ENCODE measurements at places on chromosomes 16 and 17. TPM values are rescaled to one million over a fixed set of nuclear protein-coding genes. Genes with fewer than 3 reads are reported as not detected.

The TRAF7 gene
- total RNA-seq = 57.4 TPM

The CACNA1G gene
- total RNA-seq = not detected

The KLHDC4 gene
- total RNA-seq = 78.1 TPM

The TMEM98 gene
- total RNA-seq = not detected

The STAT5B gene
- total RNA-seq = 172 TPM

The ARL4D gene
- total RNA-seq = 3.9 TPM

The SMPD3 gene
- 3.2 TPM for total RNA-seq

The CMTM2 gene
- total RNA-seq = 0.45 TPM

The AURKB gene
- total RNA-seq = 127 TPM

The NGFR gene
- not detected for total RNA-seq

The TP53TG3 gene
- total RNA-seq = not detected

The HS3ST3A1 gene
- total RNA-seq = 1.7 TPM

The CTRB1 gene
- not detected for total RNA-seq

The RUNDC1 gene
- 15.6 TPM for total RNA-seq

The USH1G gene
- not detected for total RNA-seq

The KCNH4 gene
- 0.10 TPM for total RNA-seq

The CACNG1 gene
- not detected for total RNA-seq

The TAT gene
- total RNA-seq = not detected

The KRTAP4-3 gene
- total RNA-seq = not detected

The RHBDL3 gene
- 2.5 TPM for total RNA-seq

The KDM6B gene
- 21.6 TPM for total RNA-seq

The MPP3 gene
- not detected for total RNA-seq

The CFAP97D1 gene
- total RNA-seq = not detected

The HAGHL gene
- 7.6 TPM for total RNA-seq

The BRCA1 gene
- 50.7 TPM for total RNA-seq

The SCN4A gene
- 0.08 TPM for total RNA-seq

The SPEM3 gene
- not detected for total RNA-seq

The LRRC37A3 gene
- 21.8 TPM for total RNA-seq

The AATK gene
- 0.05 TPM for total RNA-seq

The NUDT7 gene
- total RNA-seq = 6.8 TPM

The C17orf78 gene
- not detected for total RNA-seq

The CTRB2 gene
- total RNA-seq = not detected

The NACA2 gene
- not detected for total RNA-seq

The PHOSPHO1 gene
- total RNA-seq = not detected

The ALOX15B gene
- not detected for total RNA-seq

The EPX gene
- not detected for total RNA-seq

The GPR142 gene
- total RNA-seq = not detected

The SLC38A8 gene
- total RNA-seq = not detected

The JMJD8 gene
- total RNA-seq = 30.3 TPM

The ASIC2 gene
- not detected for total RNA-seq

The TPSD1 gene
- total RNA-seq = not detected

The DCAF7 gene
- 116 TPM for total RNA-seq

The LDHD gene
- total RNA-seq = 0.33 TPM

The CTRL gene
- total RNA-seq = 6.1 TPM

Data from activated naive CD4-positive, alpha-beta T cell treated with anti-CD3 and anti-CD28 coated beads, Interleukin-2, amount 10 ng/mL, durations not matched to agents 5 hours and 36 hours (primary cell).